ENCODE measurements at places on chromosomes 3 and 15.
A peak's percentile ranks its signal among the peaks of the same experiment; 100 is the strongest.

DNA sequence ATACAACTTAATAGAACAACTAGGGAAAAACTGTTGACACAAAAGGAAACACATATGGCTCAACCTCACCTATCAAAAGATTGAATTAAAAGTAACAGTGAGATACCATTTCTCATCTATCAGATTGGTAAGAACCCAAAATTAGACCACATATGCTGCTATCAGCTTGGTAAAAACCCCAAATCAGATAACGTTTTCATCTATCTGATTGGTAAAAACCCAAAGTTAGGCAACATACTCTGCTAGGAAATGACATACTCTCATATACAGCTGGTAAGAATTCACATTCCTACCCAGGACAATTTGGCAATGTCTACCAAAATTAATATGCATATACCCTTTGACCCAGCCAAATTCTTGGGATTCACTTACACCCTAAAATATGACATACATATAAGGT, 26.3 kb downstream of the NRG4 start:
- DNase-seq = no peak

- DNase-seq = no peak
Observed at GRCh38 chr15:93670931-93671330, 560.4 kb upstream of the MCTP2 start.

GRCh38 chr15:39874890-39875549, 45.0 kb downstream of the GPR176 start:
- peak; percentile 2 for DNase-seq

GRCh38 chr3:72238801-72239200, 453.9 kb upstream of the PROK2 start:
- DNase-seq = no peak

GRCh38 chr3:60046210-60046609, 996.4 kb upstream of the CFAP20DC start:
- DNase-seq = no peak

- no peak for DNase-seq
Observed at GRCh38 chr3:7585052-7585451, 724.1 kb downstream of the GRM7 start.

DNA sequence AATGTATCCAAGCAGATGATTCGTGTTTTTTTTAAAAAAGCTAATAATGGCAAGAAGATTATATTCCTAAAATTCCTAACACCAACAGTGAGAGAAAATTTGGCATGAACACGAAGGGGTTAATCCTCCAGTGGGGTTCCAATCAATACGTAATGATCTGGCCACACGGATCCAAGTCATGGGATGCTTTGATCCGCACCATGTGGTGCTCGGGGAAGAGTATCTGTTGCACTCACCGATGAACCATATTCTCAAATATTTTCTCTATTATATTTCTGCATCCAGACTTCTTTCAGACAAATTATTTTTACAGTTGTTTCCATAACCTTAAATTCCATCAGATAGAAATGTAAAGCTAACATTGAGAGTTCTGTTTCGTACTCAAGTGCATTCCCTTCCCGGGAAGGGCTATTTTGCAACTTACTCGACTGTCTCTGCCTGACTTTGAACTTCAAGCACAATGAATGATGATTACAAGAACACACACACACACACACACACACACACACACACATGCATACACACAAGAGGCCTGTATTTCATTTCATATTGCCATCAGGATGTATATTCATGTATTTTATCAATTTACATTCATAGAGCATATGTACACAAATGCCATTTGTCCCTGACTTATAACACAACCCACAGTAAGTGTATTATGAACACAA, 567.2 kb downstream of the FOXP1 start:
- no peak for DNase-seq

DNA sequence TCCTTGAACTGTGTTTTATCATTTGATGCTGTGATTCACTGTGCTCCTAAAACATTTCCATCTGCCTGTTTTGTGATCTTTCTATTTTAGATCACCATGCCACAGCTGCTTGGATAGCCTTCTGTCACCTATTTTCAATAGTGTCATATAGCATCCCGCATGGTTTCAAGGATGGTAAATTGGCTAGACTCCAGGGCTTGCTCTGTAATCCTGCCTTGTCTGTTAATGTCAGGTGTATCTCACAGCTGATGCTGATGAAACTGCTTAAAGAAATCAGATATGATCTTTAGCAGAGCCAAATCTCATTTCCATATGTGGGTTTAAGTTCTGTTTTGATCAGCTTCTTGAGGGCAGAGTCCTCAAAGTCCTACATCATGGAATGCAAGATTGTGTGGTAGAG, 182.2 kb downstream of the UBE2E2 start:
- DNase-seq = no peak

DNA sequence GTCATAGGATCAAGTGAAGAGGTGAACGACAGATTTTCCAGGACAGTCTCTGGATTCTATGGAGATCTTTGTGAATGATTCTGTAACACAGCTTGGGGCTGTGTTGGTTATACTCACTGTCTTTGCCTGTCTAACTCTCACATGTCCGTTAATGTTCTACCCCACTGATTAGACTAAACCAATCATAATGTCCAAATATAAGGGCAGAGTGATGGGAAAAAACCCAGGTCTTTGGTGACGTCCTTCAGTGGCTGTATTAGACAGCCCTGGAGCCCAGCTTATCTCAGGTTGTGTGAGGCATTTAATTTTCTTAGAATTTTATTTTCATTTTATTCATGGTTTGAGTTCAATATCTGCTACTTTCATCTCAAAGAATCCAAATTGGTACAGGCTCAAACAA, 59.3 kb upstream of the TRA2B start:
- DNase-seq = no peak

GRCh38 chr15:42360535-42361112, 1.3 kb downstream of the CAPN3 start:
- no peak for DNase-seq

GRCh38 chr3:189685860-189686259, 54.7 kb downstream of the TP63 start:
- DNase-seq = no peak

- no peak for DNase-seq
Observed at GRCh38 chr3:134802428-134803050, 7.5 kb downstream of the EPHB1 start.

DNA sequence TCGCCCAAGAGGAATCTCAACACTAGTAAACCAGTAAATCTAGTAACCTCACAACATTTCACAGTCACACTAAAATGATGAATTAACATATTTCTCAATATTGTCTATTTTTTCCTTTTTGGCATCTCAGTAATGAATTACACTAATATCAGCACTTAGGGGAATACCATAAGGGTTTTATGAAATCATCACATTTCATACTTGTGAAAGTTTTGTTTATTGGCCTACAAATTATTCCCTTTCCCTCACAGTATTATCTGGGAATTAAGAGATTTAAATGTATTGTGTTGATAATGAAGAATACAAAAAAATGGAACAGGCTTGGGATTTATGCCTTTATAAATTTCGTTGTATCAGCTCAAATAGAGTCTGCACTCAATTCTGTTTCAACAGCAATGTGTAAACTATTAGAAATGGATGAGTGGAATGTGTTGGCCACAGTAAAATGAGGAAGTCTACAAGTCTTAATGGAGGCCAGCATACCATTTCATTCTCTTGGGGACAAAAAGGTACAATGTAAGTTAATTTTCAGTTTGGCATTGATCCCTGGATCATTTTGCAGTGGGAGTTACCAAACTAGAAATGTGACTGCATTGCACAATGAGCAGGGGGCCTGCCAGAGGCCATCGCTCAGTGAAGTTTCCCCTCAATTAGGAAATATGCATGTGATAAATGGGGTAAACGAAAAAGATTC, 195.4 kb downstream of the FMN1 start:
- no peak for DNase-seq

- DNase-seq = no peak
Observed at GRCh38 chr3:52109611-52110301, 44.5 kb downstream of the POC1A start.

- DNase-seq = no peak
Observed at GRCh38 chr3:81094986-81095385, 666.5 kb downstream of the GBE1 start.

DNA sequence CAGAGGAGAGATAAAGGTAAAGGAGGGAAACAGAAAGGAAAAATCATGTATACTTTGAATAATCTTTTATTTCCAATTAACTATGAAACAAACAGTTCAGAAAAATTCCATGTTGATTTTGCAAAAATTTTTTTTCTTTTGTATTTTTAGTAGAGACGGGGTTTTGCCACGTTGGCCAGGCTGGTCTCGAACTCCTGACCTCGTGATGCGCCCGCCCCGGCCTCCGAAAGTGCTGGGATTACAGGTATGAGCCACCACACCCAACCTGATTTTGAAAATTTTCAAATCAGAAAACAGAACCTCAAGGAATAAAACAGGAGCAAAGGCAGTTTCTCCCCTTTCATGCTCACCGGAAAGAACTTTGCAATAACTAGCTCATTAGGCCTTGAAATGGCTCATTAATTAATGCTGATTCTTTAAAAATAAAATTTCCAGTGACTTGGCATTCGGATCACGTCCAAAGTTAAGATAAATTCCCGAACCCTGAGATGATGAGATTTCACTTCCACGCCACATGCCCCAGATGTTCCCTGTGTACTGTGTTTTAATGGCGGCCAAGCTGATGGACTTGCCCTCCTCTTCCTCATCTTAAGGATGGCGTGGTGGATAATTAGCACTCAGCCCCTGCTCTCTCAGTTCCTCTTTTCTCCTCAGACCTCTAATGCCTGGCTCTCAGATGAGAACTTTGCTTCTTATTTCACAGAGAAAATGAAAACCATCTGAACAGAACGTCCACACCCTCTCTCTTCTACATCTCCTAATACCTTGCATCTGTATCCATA, 10.8 kb downstream of the BCL2L10 start:
- no peak for DNase-seq

GRCh38 chr15:74549816-74550215, 8.8 kb downstream of the ARID3B start:
- no peak for DNase-seq

GRCh38 chr15:88792342-88793282, 10.6 kb upstream of the ACAN start:
- DNase-seq = no peak

DNA sequence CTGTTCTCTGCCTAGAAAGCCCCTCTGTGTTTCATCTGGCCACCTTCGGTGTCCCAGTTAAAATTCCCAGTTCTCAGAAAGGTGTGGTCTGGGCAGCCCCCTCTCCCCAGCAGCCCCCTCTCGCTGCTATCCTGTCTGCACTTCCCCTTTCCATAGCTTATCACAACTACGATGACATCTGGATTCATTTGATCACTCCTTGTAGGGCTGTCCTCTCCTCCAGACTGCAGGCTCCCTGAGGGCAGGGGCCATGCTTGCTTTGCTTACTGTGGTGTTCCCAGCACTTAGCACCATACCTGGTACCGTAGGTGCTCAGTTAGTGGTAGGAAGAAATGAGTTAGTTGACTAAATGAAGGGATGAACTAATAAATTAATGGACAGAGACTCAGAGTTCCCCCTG, 26.3 kb upstream of the GOLGA6C start:
- DNase-seq = no peak

DNA sequence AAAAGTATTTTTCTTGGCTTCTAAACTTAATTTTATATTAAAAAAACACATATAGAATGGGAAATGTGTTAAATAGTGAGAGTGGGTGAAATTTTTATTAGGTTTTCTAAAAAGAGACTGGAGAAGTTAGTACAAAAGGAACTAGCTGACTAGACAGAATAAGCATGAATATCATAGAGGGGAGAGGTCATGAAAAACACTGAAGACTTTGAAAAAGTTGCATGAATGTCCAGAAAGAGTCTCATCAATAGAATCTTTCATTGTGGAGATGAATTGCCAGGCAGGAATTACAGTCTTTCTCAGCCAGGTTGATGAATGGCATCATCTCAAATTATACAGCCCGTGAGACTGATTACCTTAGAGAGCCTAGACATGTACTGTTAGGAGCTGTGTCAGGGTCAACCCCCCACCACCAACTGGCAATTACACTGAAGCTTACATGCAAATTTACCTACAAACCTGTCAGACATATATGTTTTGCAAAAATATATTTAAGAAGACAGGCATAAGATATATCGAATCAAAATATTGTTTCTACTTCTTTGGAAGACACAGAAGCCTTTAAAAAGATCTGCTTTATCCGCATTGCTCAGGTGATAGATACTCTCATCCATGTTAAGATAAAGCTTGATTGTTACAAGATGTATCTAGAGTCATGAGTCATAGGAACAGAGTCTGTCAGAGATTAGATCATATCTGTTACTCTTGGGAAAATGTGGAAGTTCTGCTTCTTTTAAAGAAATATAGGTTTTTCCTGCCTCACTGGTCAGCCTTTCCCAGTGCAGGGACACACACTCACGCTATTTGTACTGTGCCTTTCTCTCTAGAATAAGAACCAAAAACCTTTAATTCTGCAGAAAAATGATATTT, 34.8 kb upstream of the PFN2 start:
- DNase-seq = no peak

- DNase-seq = peak; percentile 53
Observed at GRCh38 chr3:52317208-52318000, 1.3 kb downstream of the DNAH1 start.

- DNase-seq = no peak
Observed at GRCh38 chr3:101638261-101638745, 38.6 kb downstream of the ZBTB11 start.

- DNase-seq = no peak
Observed at GRCh38 chr15:76575274-76575673, 238.7 kb downstream of the ISL2 start.

DNA sequence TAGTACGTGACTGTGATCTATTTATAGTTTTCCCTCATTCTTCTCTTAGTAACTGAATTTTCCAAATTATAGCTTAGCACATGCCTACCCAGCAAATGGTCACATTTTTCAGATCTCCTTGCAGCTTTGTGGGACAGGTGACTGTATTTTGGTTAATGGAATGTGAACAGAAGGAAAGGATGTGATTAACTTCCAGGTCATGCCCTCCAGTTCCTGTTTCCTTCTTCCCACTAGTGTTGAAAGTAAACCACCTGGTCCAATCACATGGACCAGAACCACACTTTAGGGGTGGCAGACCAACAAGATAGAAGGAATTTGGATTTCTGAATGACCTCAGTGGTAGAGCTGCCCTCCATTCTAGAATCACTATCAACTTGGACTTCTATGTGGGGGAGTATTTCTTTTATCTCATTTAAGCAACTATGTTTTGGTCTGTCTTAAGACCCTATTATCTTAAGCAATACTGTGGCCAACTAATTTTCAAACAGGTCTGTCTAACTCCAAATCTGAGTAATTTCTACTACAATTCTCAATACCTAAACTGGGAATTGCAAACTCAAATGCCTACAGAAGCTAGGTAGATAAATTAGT, 76.0 kb upstream of the TSC22D2 start:
- DNase-seq = no peak

All from stimulated activated CD4-positive, alpha-beta T cell treated with anti-CD3 and anti-CD28 coated beads, TNF-alpha, amount 100 ng/mL, for 48 hours (primary cell).